ENCODE measurements at places on chromosomes 13 and 19.

DNA sequence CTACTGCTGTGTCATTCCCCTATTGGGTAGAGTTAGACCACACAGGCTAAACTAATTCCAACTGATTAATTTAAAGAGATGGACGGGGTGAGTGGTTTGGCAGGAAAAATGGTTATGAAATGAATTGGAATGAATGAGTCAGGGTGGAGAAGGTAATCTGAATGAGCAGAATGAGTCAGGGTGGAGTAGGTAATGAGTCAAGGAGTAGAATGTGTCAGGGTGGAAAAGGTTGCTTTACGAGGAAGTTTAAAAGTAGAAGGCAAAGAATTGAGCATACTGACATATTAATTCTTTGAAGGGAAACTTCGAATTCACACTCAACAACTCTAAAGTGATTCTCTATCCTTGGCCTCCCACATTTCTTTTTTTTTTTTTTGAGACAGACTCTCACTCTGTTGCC lies 12.7 kb upstream of the ZNF121 start:
- no peak for DNase-seq

GRCh38 chr13:44053208-44053607 lies 173.5 kb downstream of the LACC1 start:
- no peak for DNase-seq

GRCh38 chr13:21228738-21229137 lies 52.3 kb downstream of the MRPL57 start:
- DNase-seq = no peak

DNA sequence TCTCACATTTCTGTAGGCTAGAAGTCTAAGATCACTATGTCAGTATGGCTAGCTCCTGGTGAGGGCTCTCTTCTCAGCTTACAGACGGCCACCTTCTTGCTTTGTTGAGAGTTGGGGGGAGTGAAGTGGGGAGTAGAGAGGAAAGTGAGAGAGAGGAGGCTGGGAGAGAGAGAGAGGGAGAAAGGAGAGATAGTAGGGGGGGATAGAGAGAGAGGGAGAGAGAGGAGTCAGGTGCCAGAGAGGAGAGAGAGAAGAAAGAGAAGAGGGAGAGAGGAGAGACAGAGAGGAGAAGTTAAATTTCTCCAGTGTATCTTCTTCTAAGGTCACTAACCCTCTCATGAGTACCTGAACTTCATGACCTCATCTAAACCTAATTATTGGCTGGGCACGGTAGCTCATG lies 28.7 kb downstream of the ZSWIM4 start:
- no peak for DNase-seq

- no peak for DNase-seq
Measured at GRCh38 chr19:15292847-15293582, 39.3 kb downstream of the BRD4 start.

GRCh38 chr19:38526430-38526829 lies 91.3 kb downstream of the MAP4K1 start:
- DNase-seq = no peak

GRCh38 chr13:47233734-47234133 lies 336.9 kb upstream of the HTR2A start:
- no peak for DNase-seq

- DNase-seq = no peak
Measured at GRCh38 chr19:33429891-33430673, 56.6 kb downstream of the CEBPG start.

GRCh38 chr19:12482509-12482886 lies 2.1 kb downstream of the ZNF709 start:
- no peak for DNase-seq

- DNase-seq = no peak
Measured at GRCh38 chr19:17778251-17778967, 16.5 kb upstream of the B3GNT3 start.

GRCh38 chr19:14516048-14516534 lies 2.1 kb downstream of the DNAJB1 start:
- DNase-seq = no peak

DNA sequence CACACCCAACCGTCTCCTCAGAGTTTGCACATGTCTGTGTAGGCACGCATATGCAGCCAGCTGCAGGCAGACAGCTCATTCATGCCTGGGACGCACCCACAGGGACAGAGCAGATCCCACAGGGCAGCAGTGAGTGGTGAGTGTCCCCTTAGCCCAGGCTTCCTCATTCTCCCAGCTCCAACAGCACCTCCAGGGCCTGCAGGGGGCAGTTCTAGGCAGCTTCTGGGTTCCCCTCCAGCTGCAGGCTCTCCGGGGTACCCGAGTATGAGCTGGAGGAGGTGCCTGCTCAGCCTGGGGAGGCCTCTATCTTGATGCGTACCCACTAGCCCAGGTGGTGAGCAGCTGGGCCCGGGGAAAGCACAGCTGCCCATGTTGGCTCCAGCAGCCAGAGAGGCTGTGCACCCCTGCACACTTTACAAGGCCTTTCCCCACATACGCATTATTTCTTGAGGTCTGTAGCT lies 1.3 kb upstream of the SHANK1 start:
- DNase-seq = peak; percentile 30

- DNase-seq = no peak
Measured at GRCh38 chr19:30206187-30206586, 166.0 kb upstream of the ZNF536 start.

GRCh38 chr13:50940509-50940908 lies 30.9 kb downstream of the RNASEH2B start:
- DNase-seq = no peak

- DNase-seq = no peak
Measured at GRCh38 chr13:22118158-22118557, 447.3 kb downstream of the FGF9 start.

DNA sequence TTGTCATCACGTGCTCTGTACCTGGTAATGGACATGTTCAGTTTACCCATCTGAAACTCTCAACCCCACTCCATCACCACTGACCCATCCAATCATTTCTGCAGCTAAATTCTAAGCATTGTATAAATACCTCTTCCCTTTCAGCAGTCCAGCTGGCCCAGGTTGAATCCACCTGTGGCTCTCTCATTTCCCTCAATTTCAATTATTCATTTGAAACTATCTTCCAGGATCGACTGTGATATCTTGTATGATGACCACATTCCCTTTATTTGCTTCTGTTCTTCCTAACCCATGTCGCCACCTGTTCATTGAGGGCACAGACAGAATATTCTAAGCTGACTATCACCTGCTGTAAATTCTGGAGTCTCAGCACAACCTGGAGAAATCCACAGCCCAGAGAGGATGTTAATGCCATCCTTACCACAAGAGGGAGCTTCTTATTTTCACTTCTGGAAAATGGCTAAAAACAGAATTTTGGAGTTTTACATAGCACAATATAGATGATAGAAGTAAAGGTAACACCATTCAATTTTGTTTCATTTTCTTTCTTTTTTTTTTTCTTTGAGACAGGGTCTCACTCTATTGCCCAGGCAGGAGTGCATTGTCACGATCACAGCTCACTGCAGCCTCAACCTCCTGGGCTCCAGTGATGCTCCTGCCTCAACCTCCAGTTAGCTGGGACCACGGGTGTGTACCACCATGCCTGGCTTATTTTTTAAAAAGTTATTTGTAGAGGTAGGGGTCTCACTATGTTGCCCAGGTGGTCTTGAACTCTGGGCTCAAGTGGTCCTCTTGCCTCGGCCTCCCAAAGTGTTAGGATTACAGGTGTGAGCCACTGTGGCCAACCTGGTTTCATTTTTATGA lies 38.6 kb downstream of the ZNF823 start:
- no peak for DNase-seq

DNA sequence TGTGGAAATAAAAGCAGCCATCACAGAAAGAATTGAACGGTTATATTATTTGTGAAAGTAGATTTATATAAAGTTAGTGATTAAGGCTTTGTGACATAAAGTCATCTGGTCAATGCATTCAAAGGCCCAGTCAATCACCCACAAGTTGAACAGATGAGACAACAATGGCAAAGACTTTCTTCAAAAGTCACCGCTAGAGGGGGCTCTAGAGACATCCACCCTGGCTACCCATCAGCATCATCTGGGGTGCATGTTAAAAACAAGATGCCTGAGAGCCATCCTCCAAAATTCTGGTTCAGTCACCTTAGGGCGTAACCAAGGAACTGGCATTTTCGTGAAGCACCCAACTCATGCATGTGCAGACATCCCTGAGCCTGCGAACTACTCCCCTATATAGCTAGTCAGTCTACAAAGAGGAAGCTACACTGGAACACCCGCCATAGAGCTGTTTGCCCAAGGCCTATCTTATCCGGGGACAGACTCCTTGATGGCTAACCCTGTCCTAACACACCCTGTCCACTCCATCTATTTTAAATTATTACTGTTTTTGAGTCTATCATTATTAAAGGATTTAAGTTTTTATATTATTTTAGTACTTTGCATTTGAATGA lies 970.5 kb downstream of the UQCRFS1 start:
- no peak for DNase-seq

DNA sequence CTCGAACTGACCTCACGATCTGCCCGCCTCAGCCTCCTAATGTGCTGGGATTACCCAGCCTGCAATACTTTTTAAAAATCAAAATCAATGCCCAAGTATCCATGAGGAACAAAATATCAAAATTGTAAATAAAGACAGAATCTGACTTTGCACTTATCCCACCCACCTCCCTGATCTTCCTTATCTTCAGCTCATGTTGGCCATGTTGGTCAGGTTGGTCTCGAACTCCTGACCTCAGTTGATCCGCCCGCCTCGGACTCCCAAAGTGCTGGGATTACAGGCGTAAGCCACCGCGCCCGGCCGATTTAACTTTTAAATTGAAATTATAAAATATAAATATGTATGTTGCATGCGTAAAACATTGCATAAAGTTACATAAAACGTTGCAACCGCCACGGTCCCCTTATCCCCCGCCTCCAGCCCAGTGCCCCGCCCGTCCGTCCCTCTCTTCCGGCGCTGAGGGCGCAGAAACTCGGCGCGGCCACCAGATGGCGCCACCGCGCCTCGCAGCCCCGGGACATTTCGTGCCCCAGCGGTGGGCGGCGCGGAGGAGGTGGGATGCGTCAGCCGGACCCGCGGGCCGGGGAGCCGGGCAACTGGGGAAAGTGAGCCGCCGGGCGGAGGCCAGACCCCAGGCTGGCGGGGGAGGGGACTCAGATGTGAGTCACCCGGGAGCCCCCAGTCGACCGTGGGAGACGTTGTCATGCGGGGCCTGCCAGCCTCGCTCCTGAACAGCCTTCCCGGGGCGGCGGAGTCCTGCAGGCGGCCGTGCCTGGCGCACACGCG lies 1.5 kb upstream of the GADD45B start:
- no peak for DNase-seq

- no peak for DNase-seq
Measured at GRCh38 chr13:79941752-79942151, 399.2 kb downstream of the SPRY2 start.

DNA sequence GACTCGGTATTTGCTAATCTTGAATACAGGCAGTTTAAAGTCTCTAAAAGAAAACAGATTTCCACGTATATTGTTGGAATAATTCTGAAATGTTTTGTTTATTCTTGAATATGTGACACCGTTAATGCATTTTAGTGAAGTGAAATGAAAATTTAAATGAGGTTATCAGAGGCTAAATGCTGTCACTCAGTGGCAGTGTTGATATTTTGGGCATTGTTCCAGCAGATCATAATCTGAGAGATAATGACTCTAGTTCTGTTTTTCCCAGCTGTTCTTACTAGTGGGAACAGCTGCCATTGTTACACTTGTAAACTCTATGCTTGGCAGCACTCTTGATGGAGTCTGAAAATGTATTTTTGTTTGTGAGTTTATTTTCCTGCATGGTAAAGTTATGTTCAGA lies 365.6 kb upstream of the SLC10A2 start:
- no peak for DNase-seq

- DNase-seq = no peak
Measured at GRCh38 chr13:76378767-76379166, 507.4 kb downstream of the KCTD12 start.

DNA sequence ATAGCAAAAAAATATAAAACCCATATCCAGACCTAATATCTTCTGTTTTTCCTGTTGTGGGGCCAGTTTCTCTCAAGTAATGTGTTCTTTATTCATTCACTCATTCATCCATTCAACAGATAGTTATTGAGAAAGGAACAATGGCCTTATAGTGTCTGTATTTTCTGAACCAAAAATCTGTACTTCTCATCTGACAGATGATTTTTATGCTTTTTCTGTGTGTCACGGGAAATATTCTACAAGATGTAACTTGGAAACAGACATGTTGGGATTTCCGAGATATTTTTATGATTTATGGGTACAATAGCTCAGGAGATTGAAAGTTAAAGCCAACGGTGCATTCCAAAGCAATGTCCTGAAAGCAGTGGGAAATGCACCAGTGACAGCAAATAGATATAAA lies 5.7 kb downstream of the ACOD1 start:
- DNase-seq = no peak

DNA sequence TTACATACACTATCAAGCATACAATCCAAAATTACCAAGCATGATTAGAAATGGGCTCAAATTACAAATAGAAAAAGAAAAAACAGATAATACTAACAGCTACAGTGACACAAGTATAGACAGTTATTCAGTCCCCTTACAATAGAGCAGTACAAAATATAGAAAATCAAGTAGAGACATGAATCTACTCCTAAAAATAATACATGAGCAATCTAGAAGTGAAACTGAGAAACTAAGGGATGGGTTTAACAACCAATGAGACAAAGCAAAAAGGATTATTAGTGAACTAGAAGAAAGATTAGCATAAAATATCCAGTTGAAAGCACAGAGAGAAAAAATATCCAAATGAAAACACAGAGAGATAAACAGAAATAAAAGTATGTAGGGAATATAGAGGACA lies 426.7 kb downstream of the TBC1D4 start:
- no peak for DNase-seq

DNA sequence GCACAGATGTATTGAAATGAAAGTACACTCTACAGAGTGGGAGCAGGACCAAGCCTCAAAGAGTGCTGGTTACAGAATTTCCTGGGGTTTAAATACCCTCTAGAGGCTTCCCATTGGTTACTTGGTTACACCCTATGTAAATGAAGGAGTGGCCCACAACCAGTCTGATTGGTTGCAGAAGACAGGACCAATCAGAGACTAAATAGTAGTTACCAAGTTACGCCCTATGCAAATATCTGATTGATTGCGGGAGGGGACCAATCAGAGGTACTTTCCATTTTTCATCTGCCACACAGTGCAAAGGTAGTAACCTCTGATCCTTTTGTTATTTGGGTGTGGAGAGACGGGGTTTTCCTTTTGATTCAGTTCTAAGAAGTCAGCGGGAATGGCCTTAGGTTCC lies 5.5 kb upstream of the ZFP82 start:
- DNase-seq = no peak

Measured in keratinocyte (primary cell).